ENCODE measurements at places on chromosomes 7 and 10.

- peak; percentile 60 for DNase-seq
Measured at GRCh38 chr10:48649349-48649944, 35.2 kb upstream of the WDFY4 start.

- peak; percentile 2 for DNase-seq
Measured at GRCh38 chr10:23918839-23919238, 290.1 kb upstream of the KIAA1217 start.

- DNase-seq: no peak
Measured at GRCh38 chr7:130723784-130724183, 10.2 kb downstream of the KLF14 start.

GRCh38 chr10:11828682-11829284, 5.6 kb downstream of the PROSER2 start:
- DNase-seq: no peak

DNA sequence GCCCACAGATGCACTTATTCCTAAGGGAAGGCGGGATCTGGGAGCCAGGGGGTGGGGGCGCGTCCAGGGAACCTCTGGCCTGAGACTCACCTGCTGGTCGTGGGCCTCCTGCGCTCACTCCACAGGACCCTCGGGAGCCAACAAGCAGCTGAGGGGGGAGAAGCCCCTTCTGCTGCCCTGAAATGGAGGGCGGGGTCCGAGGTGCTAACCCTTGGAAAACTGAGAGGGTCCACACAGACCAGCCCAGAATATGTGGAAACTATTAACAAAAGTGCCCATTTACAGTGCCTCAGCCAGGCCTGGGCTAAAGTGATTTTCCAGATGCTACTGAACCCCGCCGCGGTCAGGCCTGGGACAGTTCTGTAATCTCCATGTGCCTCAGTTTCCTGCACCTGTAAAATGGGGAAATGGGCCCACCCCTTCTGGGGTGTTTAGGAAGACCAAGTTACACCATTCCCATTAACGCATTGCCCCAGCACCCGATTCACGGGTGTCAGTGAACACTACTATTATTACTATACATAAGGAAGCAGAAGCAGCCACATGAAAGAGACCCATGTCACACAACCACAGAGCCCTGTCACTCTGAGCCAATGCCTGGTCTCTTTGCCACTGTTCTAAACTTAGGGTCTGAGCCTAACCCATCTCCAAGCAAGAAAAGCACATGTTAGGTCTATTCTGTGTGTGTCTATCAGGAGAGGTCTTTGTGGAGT, 630 bp upstream of the VSTM4 start:
- no peak for DNase-seq
